Adrenal gland (tissue), 19 donors: ENCODE measurements at places on chromosomes 3 and 15.

DNA sequence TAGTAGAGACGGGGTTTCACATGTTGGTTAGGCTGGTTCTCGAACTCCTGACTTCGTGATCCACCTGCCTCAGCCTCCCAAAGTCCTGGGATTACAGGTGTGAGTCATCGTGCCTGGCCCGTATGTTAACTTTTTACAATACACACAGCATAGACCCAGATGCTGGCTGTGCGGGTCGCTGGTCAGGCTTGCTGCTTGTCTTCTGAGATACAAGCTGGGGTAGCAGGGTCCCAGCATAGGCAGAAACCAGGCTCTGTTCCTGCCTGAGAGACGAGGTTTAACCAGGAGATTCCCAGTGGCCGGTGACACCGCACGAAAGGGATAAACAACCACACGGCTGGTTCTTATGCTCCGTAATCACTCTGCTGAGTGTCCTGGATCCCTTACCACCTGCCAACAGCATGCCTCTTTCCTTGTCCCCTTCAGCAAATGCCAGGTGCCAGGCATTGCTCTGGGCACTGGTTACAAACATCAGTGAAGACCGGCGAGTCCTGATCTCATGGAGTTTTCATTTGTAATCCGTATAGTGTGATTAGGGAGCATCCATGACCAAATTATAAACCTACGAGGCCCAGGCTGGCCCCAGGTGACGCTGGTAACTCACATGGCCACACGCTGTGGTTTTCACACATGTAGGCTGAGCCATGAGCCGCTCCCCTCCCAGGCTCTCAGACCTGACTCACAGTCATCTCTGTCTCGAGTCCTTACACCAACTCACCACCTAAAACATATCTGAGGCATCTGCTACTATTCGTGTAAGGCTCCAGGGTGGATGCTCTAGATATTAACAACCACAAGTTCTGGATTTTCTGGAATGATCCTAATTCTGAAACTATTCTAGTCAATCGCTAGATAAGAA is 125.7 kb downstream of the PDZRN3 start:
- DNase-seq = no peak
- H3K27ac ChIP-seq = no peak overlapping the region
- H3K36me3 ChIP-seq = no peaks in the 10 kb centered on the region
- peaks cover 13% of the 10 kb centered on the region for H3K4me1 ChIP-seq

DNA sequence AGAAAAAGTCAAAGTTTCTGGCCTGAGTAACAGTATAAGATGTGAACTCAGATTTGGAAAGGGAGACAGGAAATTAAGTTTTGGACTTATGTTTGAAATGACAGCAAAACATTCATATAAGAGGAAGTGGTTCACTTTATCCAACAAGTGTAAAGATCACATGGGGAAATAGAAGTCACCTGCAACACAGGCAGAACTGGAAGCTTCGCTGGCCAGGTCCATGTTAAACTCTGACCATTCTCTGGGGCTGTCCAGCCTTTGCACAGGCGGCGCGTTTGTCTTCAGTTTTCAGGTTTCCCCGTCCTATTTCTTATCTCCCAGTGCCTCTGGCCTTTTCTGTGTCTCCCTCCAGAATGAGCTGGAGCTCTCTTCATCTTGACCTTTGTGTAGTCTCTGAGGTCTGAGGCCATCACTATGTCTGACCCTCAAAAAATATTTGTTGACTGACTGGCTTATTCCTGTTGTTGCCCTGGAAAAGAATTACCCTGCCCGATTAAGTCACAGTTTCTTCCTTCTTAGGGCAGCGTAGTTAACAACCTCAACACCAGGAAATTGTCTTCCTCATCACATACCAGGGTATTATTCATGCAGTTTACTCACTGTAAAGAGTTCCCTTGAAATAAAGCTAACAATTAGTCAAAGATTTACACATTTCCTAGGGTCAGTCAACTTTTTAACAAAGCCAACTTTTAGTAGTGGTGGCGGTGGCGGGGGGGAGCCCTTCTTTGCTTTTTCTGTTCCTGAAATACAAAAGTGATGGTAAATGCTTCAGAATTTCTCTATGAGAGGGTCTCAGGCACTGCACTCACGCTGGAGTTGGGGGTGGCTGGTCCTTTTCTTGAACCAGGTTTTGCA is 959 bp upstream of the RASA2 start:
- peak overlapping the region; percentile 90 for H3K27ac ChIP-seq
- H3K4me1 ChIP-seq = peaks cover 25% of the 10 kb centered on the region
- H3K36me3 ChIP-seq = no peaks in the 10 kb centered on the region
- DNase-seq = no peak
- H3K27me3 ChIP-seq = no peaks in the 10 kb centered on the region

DNA sequence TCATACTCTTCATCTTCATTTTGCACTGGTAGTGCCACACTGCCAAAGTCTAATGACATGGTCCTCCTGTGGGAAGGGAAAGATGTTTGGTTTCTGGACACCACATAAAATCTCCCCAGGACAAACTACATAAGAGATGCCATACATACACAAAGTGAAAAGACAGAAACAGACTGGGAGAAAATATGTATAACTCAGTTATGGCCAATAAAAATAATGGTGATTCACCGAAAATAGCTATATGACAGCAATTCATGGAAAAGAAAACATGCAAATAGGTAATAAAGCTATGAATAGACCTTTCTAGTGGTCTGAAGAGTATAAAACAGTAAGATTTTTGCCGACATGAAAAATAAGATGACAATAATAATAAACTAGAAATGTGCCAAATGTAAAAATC is 5.3 kb downstream of the CEP152 start:
- H3K4me1 ChIP-seq = peaks cover 9% of the 10 kb centered on the region
- DNase-seq = no peak
- H3K27ac ChIP-seq = no peak overlapping the region
- H3K4me3 ChIP-seq = no peak overlapping the region

- no peaks in the 10 kb centered on the region for H3K36me3 ChIP-seq
- DNase-seq = no peak
- no peak overlapping the region for H3K4me3 ChIP-seq
- H3K27ac ChIP-seq = no peak overlapping the region
- no peaks in the 10 kb centered on the region for H3K4me1 ChIP-seq
- H3K27me3 ChIP-seq = no peaks in the 10 kb centered on the region
Observed at GRCh38 chr3:148084931-148085330, 612.8 kb upstream of the AGTR1 start.

GRCh38 chr3:95926904-95927501 is 887.4 kb upstream of the EPHA6 start:
- H3K27ac ChIP-seq = no peak overlapping the region
- H3K36me3 ChIP-seq = no peaks in the 10 kb centered on the region
- H3K27me3 ChIP-seq = no peaks in the 10 kb centered on the region
